ENCODE measurements at places on chromosomes 11 and 22.

DNA sequence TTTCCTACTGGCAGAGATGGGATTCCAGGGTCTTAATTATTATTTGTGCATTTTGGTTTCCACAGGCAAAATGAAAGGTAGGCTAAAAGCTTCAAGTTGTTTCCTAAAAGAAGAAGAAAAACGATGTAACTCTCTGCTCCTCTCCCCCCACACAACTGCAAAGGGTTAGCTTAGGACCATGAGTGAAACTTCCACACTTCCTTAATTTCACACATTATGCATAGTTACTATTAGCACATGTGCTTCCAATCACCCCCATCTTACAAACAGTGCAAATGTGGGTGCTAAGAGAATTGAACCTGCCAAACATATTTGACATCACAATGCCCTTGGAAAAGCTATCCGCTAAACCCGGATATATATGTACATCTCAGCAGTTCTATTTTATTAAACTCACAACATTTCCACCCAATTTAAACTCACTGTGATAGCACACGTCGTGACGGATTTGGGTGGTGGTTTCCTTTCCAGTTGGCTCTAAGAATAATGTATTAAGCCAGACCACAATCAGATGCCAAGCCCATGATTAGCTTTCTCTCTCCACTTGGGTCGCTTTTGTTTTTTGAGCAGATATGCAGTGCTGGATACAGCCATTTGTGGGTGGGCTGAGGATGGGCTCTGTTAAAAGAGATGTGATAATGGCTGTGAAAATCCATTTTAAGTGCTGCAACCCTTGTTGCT lies 245.0 kb upstream of the POU2AF2 start:
- DNase-seq: no peak

GRCh38 chr11:22192642-22193347 lies at the start of gene ANO5:
Gene ANO5, plus strand, starts transcription at chr11:22193085. Its CDS starts 408 bp downstream, at chr11:22193493.
- DNase-seq: no peak

GRCh38 chr11:64580412-64580811 lies 10.6 kb upstream of the SLC22A12 start:
- DNase-seq: no peak

GRCh38 chr11:117328375-117329010 lies 839 bp downstream of the CEP164 start:
- DNase-seq: no peak

DNA sequence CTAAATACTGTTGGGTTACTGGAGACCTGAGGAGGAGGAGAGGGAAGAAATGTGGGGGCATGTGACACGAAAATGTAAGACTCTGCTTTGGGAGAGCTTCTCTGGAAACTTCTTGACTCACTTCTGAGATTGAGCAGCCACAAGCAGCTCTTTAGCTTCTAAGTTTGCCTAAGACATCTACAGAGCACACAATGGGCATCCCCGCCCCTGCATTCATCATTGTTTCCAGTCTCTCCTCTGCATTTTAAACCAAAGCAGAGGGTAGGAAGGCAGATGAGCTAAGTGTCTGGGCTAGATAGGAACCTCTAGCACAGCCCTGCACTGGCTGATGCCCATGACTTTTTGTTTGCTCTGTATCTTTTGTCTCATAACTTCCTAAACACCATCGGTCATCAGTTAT lies 2.1 kb upstream of the OR52D1 start:
- no peak for DNase-seq

- no peak for DNase-seq
Measured at GRCh38 chr22:27731621-27732020, 69.9 kb downstream of the MN1 start.

- DNase-seq: no peak
Measured at GRCh38 chr11:83827940-83828554, 541.9 kb upstream of the CCDC90B start.

- no peak for DNase-seq
Measured at GRCh38 chr11:35663408-35663702, 780 bp downstream of the TRIM44 start.

DNA sequence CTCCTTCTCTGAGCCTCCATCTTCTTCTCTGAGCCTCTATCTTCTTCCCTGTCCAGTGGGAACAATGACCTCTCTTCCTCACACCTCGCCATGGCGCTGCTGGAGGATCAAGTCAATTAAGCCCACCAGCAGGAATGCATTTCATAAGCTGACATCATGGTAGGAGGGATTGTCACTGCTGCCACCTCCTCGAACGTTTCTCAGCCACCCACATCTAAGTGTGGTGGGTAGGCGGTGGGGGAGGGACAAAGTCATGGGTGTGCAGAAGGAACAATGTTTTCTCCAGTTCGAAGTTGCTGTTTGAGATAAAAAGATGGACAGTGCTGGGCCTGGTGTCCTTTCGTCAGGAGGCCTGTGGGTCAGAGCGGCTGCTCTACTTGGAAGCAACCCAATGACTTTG lies 44.0 kb downstream of the DHCR7 start:
- no peak for DNase-seq

DNA sequence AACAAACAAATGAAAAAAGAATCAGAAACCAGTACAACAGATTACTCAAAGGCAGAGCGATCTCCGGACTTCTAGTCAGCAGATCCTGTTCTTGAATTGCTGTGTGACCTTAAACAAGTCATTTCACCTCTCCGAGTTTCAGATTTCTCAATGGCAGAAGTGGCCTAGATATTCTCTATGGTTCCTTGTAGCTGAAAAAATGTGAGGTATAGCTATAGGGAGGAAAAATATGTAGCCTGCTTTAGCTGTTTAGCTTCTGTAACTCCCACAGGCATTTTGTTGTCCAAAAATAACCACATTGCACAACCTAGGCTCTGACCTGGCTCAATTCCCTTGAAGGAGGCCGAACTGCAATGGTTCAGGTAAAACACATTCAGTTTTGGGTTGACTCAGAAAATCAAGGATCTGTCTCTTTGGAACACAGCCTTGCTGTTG lies 100.7 kb downstream of the DBX1 start:
- DNase-seq: no peak

DNA sequence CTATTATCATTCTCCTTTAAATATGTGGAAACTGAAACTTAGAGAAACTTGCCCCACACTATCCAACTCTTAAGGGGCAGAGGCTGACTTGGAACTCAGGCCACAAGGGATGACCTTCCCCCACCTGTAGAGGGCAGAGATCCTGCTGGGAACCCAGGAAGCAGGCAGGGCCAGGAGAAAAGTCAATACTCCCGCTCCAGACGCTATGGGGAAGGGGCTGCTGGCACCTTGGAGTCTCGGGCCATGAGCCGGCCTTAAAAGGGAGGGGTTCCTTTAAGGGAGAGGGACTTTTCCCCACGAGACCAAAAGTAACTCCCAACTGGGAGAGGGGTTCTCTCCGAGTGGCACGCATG lies 620 bp upstream of the ANO5 start:
- no peak for DNase-seq

DNA sequence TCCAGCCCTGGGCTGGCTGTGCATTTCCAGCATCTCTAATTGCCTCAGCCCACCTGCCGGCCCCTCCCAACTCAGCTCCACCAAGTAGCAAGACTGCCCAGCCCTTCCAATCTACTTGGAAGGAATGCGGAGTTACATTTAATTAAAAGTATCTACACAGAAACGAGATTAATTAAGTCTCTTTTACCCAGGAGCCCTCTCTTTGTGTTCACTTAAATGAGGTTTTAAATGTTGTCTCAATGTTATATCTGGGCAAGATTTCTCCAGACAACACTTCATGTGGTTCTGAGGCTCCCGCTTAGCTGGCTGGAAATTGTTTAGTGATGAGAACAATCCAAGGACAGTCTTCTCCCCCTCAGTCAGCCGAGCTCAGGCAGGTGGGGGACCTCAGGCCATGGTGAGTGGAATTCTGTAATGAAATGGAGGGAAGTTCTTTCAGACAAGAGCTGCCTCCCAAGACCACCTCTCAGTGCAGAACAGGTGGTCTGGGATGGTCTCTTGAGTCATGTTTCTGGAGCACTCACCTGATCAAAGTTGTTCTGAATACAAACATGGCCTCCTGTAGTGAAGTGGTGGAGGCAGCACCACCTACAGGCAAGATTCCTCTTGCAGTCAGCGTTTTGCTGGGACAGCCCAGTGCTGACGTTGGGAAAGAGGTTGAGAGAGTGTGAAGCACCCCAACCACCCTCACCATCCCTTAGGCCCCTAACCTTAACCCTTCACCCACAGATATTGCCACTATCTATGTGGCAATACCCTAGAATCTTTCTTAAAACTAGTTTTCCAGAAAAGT lies 371.6 kb downstream of the CADM1 start:
- no peak for DNase-seq

- no peak for DNase-seq
Measured at GRCh38 chr11:10606536-10607208, 38.2 kb upstream of the LYVE1 start.

- no peak for DNase-seq
Measured at GRCh38 chr11:123382555-123383074, 47.5 kb upstream of the GRAMD1B start.

- no peak for DNase-seq
Measured at GRCh38 chr11:24163146-24163545, 333.7 kb upstream of the LUZP2 start.

DNA sequence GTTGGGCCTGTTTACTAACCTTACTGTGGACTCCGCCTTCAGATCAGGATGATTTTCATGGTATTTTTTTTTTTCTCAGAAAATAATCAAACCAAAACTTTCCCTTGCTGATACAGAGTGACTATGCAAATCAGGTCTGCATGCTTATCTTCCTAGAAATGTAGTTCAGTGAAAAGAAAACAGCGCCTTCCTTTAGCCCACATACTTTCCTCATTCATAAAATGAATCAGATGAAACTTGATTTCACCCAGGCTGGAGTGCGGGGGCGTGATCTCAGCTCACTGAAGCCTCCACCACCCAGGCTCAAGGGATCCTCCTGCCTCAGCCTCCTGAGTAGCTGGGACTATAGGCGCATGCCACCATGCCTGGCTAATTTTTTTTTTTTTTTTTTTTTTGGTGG lies 26.0 kb downstream of the ZNRF3 start:
- no peak for DNase-seq

- peak; percentile 5 for DNase-seq
Measured at GRCh38 chr11:102733232-102733875, 8.6 kb upstream of the MMP8 start.

GRCh38 chr22:20427945-20428417 lies 9.6 kb downstream of the SCARF2 start:
- no peak for DNase-seq
